ENCODE measurements at places on chromosomes 12 and 14.

DNA sequence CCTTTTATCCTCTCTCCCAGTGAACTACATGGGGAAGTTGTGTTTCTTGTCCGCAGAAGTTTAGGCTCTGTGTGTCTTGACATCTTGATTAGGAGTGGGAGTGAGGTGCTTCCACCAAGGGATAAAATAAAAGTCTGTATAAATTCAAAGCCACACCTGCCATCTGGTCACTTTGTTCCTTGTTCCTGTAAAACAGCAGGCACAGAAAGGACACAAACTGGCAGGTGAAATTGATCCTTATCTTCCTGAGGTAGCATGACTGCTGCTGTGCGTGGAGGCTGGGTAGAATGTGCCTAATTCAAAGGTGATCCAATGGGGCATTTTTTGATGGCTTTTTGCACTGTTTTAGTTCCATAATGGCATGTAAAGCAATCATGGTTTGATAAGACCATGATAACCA is 104.3 kb upstream of the KITLG start:
- DNase-seq: no peak

GRCh38 chr12:127063339-127064072 is 1203.5 kb upstream of the TMEM132C start:
- no peak for DNase-seq

- no peak for DNase-seq
These were observed 3.7 kb upstream of the CAMKK2 start for GRCh38 chr12:121300083-121300819.

- DNase-seq: no peak
These were observed 61.9 kb upstream of the MAX start for GRCh38 chr14:65164068-65164824.

- DNase-seq: no peak
These were observed 59.1 kb upstream of the DCN start for GRCh38 chr12:91241756-91242155.

DNA sequence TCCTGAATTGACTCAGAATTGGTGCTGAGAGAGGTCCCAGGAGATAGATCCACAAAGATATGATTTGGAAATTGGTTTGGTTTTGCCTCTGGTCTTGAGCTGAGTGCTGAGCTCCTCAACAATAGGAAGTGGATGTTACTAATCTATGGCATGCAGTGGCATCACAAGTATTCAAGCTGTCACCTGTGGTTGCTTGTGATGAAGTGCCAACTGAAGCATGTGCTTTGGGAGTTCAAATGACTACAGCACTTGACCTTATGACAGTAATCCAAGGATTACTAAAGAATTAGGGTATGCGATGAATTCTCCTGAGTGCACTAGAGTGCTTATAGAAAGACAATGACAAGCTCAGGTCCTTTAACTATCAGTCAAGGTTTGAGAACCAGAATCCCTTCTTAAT is 406.2 kb downstream of the NOVA1 start:
- no peak for DNase-seq

GRCh38 chr14:50762001-50762930 is 68.7 kb downstream of the NIN start:
- DNase-seq: peak; percentile 57

GRCh38 chr12:120015313-120015712 is 26.3 kb downstream of the BICDL1 start:
- peak; percentile 72 for DNase-seq

GRCh38 chr12:47527816-47528215 is 178.0 kb downstream of the RPAP3 start:
- no peak for DNase-seq

DNA sequence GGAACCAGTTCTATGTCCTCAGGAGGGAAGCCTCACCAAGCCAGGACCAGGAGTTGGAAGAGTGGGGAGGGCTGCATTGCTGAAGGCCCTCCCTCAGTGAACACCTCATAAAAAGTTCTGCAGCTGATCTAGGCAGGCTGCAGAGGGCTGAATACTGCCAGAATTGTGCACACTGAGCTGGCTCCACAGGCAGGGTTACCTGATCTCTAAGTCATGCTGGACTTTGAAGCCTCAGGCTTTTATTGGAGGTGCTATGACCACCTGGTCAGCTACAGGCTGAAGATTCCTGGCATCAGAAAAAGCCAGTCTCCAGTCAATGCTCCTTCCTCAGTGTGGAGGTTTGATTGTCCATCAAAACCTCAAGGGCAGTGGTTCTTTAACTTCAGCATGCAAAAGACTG is 39.7 kb downstream of the FOS start:
- DNase-seq: no peak

- DNase-seq: no peak
These were observed 26.2 kb downstream of the C2CD5 start for GRCh38 chr12:22518060-22518719.

Measured in activated T-cell treated with anti-CD3 and anti-CD28 coated beads, Interleukin-2, amount 50 U/mL, for 48 hours (primary cell).